ENCODE measurements at places on chromosomes 7 and 10.

DNA sequence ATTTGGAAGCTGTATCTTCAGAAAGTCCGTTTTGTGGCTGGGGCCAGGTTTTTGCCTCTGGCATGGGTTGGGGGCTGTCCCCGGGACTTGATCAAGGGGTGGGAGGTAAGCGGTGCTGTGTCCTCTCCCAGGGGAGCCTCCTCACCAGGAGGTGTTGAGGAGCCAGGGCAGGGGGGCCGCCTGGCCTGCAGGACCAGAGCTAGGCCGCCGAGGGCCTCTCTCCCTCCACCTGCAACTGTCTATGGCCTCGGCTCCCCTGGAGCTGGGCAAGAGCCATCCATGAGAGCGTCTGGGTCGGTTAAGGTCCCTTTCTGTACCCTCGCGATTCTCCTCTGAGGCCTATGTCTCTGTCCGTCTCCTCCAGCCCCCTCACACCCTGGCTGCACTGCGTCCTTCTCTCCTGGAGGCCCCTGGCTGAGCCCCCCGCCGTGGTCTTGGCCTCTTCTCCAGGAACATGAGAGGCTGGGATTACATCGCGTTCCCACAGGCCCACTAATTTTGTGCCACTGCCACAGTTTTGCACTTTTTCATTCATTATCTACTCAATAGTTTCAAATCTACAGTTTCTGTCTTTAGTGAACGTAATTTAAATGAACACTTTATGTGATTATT, 20.6 kb downstream of the CALML5 start:
- DNase-seq: no peak

DNA sequence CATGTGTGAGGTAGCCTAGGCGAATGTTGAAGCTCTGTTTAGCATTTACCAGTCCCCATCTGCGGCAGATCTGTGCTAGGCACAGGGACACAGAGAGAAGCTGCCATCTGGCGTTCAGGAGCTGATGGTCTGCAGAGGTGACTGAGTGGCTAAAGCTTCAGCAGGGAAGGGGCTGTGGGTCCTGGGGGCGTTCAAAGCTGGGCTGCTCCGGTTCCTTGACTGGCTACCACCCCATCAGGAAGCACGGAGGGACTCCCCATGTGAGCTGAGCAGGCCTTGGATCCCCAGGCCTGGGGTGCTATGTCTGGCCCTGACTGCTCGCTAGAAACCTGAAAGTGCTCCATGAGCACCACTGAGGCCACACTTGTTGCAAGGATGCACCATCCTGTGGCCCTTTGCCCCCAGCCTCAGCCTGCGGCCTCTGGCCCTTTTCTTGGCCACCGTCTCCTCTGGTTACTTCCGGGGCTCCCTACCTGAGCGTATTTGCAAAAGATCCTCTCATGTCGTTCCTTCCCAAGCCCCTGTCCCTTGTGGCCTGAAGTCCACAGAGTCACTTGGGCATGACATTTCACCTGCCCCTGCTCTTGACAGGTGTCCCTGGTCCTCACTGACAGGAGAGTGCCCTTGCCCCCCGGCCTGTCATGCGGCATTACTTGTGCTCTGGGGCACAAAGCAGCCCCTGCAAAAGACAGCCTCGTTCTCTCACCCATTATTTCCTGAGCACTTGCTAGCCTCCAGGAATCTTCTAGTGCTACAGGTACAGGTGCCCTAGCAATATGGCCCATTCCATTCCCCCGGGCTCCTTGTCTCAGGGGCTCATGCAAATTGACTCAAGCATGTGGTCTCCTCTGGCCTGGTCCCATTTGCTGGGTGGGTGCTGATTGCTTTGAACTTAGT, 108.1 kb downstream of the GLRX3 start:
- DNase-seq: no peak

DNA sequence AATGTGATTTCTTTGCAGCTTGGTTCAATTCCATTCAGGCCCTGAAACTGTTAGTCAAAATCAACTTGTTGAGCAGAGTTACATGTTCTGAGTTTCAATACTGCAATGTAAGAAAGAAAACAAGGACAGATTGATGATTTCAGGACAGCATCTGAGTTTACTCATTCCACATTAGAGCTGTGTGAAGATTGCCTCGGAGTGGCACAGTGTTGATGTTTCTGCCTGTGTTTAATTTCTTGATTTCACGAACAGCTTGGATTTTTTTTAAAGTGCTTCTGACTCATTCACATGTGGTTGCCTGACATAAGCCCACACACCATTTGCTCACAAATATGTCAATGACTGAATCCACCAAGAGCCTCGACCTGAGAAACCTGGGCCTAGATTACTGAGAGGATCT, 101.2 kb upstream of the PARD3 start:
- peak; percentile 78 for DNase-seq

DNA sequence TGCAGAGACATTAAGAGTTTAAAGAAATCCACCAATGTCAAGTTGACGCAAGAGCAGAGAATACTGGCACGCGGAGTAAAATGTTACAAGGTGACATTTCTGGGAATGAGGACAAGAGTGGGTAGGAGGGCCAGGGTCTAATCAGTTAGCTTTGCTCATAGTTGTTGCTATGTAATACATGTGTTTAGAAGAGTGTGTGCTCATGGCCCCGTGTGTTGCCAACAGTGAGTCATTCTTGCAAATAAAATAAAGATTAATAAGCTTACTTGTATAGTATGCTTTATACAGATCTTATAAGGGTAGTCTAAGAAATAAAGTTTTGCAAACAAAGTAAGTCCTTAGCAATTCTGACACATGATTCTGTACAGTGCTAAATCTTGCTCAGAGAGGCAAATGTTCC, 64.5 kb downstream of the DNMBP start:
- peak; percentile 73 for DNase-seq

DNA sequence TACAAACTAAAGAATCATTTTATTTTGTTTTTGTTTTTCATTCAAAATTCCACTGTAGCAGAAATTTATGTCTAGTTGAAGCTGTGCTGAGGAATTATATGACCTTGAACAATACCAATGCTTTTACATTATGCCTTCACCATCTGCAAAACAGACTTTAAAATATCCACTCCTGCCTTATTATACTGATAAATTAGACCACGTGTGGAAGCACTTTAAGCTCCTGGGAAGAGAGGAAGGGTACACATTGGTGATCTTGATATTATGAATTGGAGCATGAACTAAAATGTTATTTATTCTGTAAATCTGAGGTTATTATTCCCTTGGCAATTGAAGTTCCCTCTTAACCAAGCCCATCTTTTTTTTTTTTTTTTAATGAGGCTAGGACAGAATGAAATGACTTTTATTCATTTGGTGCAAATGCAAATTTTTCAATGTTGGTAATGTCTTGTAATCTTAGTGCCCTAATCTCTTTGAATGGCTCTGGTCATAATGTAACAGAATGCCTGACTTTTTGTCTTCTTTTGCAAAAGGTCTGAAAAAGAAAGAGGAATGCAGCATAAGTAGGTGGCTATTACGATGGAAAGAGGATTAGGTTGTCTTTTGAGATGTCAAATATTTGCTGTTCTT, 139.9 kb upstream of the COBL start:
- DNase-seq: no peak

DNA sequence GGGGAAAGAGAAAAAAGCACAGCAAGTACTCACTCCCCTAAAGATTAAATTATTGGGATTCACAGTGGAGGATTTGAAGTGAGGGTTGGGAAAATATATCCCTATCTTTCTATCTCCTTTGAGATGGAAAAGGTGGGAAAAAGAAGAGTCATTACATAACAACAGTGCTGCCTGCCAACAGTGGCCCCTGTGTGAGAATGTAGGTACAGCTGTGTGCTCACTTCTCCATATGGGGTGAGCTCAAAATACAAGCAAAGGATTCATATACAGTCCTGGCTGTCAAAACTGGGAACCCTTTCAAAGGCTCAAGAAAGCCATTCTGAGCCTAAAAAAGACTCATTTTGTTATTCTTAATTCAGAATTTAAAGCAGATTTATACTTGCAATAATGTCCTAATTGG, 458.5 kb downstream of the GPAM start:
- DNase-seq: no peak

GRCh38 chr10:97494863-97495506, 3.2 kb downstream of the MMS19 start:
- DNase-seq: no peak

DNA sequence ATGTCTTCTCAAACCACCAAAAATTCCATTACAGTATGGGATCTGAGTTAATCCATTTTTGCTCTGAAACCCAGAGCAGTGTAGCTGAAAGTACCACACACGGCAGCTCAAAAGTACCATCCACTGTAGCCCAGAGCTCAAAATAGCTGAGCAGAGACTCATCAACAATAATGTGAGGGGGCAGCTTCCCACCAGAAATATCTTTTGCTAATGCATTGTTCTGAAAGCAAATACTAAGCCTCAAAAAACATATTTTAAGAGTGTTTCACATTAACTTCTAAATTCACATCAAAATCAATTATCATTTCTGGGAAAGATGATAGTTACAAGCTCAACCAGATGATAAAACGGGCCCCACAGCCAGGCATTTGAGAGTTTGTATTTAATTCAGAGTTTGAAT, 73.7 kb downstream of the ABLIM1 start:
- DNase-seq: peak; percentile 18

DNA sequence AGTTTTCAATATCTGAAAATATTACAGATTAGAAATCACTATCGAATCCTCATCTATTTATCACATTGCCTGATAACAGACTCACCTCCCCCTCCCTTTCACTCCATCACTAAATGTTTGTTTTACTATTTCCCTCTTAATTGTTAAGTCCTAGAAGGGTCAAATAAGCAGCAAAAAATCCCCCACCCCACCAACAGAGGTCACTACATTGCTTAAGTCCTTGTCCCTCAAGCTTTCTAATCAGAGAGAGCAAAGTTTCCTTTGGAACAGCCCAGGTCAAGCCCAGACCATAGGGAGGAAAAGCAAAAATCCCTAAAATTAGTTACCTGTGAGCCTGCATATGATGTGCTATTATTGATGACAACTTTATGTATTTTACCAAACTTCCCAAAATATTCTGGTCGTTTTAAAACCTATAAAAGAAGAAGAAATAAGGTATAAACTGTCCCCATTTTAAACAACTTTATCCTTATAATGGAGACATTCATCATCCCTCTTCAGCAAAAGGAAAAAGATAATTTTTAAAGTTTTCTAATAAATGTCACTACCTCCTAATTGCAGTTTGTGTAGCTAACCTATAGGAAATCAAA, 95.0 kb downstream of the CNOT4 start:
- peak; percentile 16 for DNase-seq

- no peak for DNase-seq
These were observed 664 bp upstream of the UBE3C start for GRCh38 chr7:157138101-157138423.

DNA sequence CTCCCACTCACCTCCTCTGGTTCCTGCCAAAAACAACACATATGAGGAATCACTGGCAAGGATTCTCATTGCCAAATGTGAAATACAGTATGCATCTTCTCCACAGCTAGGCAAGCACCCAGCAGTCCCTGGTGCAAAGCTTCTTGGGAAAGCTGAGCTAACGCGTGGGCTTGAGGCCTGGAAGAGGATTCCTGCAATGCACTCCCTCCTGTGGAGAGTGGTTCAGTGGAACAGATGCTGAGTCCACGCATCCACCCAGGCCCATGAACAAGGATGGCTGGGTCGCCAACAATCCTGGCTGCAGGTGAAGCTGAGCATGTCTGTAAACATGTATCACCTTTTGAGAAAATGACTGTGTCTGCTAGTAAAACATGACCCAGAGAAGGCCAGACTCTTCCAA, 113.2 kb upstream of the CHST15 start:
- DNase-seq: no peak

DNA sequence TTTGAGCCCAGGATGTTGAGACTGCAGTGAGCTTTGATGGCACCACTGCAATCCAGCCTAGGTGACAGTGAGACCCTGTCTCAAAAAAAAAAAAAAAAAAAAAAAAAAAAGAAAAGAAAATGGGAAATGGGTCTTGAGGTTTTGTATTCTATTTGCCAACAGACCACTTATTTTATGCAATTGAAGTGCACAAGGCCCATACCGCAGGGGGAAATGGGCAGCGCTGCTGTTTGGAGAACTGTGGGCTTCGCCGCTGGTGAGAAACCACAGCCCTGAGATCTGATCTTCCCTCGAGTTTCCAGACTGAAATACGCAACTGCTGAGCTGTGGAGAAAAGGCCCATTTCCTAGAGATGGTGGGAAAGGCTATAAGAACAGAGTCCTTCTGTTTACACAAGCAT, 512.0 kb downstream of the TCERG1L start:
- DNase-seq: no peak

GRCh38 chr10:29969255-29970011, 90.0 kb downstream of the JCAD start:
- DNase-seq: no peak

DNA sequence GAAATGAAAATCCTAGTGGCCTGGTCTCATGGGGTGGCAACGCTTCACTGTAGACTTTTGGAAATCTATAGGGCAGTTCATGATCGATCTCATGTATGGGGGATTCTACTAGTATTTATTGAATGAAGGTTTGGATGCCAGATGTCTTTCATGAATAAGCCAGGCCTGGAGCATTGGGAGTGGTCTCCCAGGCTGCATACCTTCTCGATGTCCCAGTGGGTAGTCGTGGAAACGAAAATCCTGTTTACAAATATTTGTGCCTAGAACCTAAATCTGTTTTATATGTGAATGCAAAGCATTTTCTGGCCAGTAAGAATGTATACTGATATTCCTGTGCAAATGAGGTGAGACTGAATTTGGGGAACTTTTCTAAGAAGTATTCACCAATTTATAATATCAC, 105.0 kb upstream of the C1QL3 start:
- DNase-seq: no peak

- DNase-seq: no peak
These were observed 28.8 kb downstream of the DNA2 start for GRCh38 chr10:68442971-68443370.

DNA sequence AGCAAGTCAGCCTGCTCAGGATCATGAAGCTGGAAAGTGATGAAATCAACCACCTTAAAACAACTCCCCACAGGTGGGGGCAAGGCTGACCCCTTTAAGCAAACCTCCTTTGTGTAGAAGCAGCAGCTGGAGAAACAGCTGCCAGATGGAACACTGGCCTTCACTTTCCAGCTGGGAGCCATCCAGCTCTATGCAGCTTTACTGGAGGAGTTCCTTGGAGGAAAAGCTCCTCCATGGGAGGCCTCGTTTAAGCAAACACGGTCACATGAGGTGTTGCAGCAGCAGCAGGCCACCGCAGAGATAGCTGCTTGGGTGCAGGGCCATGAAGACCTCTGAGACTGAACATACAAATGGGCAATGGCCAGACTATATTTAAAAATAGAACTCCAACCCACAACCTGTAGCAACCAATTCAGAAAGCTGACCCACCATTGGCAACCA, 13.0 kb upstream of the DLG5 start:
- DNase-seq: peak; percentile 56

DNA sequence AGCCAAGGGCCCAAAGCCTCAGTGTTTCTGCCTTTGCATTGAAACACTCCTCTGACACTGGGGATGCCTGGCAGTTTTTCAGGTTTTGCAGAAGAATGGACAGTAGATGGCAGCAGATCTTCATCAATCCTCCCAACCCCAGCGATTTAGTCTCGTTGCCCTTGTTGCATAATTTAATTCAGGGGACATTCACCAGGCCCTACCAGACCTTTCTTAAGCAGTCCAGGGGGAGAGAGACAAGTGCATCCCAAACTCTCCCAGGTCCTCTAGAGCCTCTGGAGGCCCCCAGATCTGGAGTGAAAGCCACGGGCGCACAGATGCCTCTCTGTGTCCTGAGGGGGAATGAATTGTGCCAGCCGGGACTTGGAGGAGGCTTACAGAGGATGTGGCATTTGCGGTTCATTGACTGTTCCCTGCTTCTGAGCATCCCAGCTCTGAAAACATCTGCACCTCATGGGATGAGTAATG, 29.6 kb downstream of the MINDY4 start:
- DNase-seq: peak; percentile 85

GRCh38 chr10:112236486-112236885, 46.7 kb upstream of the TECTB start:
- no peak for DNase-seq

- no peak for DNase-seq
These were observed 394.4 kb downstream of the CALN1 start for GRCh38 chr7:72017756-72018155.

All from GM03348 (cell line).